Suppressor macrophage (primary cell): ENCODE measurements at places on chromosomes 4 and X.

DNA sequence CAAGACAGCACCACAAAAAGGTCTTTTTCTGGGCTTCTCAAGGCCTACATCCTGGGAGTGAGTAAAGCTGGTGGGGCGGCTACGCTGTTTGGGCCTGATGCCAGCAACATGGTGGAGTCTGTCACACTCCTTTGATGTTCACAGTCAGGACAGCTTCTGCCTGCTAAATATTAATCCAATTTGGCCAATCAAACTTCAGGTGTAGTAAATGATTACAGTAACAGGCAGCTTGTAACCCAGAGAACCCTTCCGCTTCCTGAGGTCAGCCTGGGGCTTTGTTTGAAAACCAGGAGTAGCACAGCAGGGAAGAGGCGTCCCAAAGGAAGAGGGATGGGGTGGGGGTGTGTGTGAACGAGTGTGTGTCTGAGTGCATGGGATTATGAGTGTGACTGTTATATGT lies 220.4 kb downstream of the MAML3 start:
- DNase-seq: no peak

DNA sequence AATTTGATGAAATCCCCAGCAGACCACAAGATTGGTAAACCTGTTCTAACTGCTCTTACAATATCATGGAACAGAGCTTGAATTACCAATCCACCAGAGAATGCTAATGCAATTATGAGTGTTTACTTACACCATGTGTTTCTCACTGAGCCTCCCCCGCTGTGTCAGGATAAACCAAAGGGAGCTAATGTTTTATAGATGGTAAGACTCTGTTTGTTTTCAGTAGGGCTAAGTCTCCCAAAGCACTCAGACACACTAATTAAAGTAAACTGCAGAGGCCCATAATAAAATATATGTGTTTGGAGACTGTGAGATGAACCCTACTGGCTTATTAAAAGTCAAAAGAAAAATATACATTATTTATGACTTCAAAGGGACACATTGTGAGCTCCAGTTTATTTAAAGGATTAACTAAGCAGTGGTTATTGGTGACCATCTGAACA lies 261.7 kb upstream of the FAM241A start:
- no peak for DNase-seq

- DNase-seq: no peak
Observed at GRCh38 chr4:115249808-115250207, 136.4 kb upstream of the NDST4 start.

GRCh38 chr4:92050875-92051274 lies 252.9 kb upstream of the GRID2 start:
- no peak for DNase-seq

GRCh38 chrX:101452056-101452455 lies 33.2 kb upstream of the ARMCX4 start:
- DNase-seq: no peak

DNA sequence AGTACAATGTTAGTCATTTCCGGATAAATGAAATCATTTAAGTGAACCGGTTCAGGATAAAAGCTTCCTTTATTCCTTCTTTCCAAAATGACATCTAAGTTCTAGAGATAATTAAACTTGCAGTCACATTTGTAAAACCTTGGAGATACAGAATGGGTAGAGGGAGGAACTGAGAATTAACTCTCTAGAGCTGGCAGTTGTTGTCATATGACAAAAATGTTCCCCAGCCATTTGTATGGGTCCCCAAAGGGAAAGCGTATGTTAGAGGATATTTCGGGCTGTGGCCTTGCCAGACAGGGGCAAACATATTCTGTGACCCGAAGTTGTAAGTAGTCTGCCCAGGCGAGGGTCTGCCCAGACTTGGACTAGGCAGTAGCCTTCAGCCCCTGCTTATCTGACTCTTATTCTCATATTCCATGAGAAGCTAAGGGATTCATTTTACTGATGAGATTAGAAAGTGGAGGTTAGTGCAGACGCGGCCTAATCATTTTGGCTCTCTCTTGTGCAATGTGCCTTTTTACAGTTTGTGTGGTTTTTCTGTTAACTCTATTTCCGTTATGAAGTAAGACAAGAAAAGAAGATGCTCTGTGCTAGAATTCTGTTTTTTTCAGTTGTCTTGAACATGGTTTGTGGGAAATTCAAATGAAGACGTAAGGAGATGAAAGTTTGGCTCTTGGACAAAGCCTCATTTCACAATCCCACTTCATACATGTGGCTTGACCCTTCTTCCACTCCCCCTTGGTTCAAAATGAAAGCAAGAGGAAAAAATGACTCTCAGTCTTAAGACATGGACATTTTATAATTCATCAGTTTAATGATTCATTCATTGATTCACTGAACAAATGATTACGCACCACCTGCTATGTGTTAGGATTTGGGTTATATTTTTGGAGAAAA lies 2394.2 kb upstream of the AGA start:
- DNase-seq: peak; percentile 1

GRCh38 chr4:83894831-83895230 lies 358.9 kb downstream of the GPAT3 start:
- no peak for DNase-seq

- no peak for DNase-seq
Observed at GRCh38 chrX:120290107-120290506, 21.2 kb downstream of the TMEM255A start.

DNA sequence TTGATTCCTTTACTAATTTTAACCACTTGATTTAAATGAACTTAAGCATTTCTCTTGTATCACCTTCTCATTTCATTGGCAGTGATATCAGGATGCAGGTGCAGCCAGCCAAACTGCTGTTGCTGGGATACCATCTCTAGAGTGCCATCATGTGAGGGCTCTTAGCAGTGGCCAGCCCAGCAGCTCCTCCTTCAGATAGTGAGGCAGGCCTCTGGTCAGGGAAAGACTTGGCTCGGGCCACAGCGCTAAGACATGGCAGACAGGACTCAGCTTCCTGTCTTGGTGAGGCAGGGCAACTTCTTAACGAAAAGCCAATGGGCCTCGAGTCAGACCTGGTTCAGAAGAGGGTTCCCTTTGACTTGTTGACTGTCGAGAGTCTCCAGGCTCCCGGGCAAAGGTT lies 50.0 kb downstream of the NOP14 start:
- DNase-seq: no peak

DNA sequence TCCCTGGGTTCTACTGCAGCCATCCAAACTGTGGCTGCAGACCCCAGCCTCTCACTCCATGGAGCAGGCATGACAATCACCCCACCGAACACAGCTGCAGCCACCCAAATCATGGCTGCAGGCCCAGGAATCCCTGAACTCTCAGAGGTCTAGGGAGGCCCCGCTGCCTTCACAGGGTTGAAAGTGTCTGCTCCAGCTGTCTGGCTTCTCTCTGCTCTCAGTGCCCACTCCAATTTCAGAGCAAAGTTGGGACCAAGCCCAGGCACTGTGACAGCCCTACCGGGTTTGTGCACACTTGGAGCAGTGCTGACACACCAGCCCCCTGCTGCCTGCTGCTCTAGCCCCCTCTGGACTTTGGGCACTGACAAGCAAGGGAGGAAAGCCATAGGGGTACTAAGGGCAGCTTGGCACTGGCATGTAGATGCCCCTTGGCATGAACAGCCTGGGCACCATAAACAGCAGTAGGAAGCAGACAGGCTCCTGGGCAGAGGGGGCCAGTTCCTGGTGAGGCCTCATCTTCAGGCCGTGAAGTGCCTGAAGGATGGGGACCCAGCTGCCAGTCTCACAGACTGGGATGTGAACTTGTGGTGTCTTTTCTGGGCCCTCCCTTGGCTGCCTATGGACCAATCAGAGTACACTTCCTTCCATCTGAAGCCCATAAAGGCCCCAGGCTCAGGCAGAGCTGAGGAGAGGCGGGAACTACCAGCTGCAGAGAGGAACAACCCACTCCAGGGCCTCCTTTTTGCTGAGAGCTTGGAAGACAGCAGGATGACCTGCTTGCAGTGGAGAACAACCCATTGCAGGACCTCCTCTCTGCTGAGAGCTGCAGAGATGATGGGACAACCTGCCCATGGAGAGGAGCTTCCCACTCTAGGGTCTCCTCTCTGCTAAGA lies 68.8 kb downstream of the TECRL start:
- DNase-seq: no peak

GRCh38 chr4:159141193-159141592 lies 38.3 kb downstream of the RAPGEF2 start:
- no peak for DNase-seq

GRCh38 chrX:139086246-139086645 lies 374.7 kb upstream of the FGF13 start:
- no peak for DNase-seq

- peak; percentile 77 for DNase-seq
Observed at GRCh38 chr4:84498935-84499623, at the start of gene NKX6-1. TSS of gene NKX6-1 (minus strand) at chr4:84499292. CDS start at chr4:84498228, 1,064 bp downstream.

- no peak for DNase-seq
Observed at GRCh38 chr4:41638866-41639265, 100.9 kb downstream of the LIMCH1 start.

- DNase-seq: no peak
Observed at GRCh38 chr4:114509340-114509739, 89.3 kb upstream of the UGT8 start.

- DNase-seq: peak; percentile 59
Observed at GRCh38 chr4:146916479-146917076, 29.1 kb downstream of the TTC29 start.

GRCh38 chr4:101010987-101011386 lies 336.3 kb downstream of the PPP3CA start:
- no peak for DNase-seq

- no peak for DNase-seq
Observed at GRCh38 chrX:149759824-149760223, 14.0 kb upstream of the HSFX1 start.

DNA sequence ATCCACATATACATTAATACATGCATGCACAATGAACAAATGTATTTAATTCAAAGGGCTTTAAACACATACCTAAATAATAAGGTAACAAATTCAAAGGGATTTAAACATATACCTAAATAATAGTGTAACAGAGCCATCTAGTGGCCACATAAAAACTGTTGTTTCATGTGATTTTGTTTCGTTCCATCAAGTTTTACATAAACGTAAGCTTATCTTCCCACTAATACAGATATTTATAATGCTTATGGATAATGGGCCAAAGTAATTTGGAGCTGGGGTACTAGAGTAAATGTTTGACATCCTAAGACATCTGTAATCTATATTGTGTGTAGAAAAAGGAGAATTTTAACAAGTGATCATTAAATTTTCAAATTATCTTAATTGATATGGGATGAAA lies 82.3 kb downstream of the PRSS12 start:
- peak; percentile 63 for DNase-seq

- DNase-seq: peak; percentile 67
Observed at GRCh38 chrX:118528071-118528737, 32.6 kb downstream of the DOCK11 start.

- no peak for DNase-seq
Observed at GRCh38 chr4:82388405-82388804, 14.6 kb upstream of the HNRNPD start.

- DNase-seq: no peak
Observed at GRCh38 chr4:125346616-125347015, 31.9 kb downstream of the FAT4 start.

- no peak for DNase-seq
Observed at GRCh38 chr4:151460434-151460833, 51.5 kb downstream of the FHIP1A start.

DNA sequence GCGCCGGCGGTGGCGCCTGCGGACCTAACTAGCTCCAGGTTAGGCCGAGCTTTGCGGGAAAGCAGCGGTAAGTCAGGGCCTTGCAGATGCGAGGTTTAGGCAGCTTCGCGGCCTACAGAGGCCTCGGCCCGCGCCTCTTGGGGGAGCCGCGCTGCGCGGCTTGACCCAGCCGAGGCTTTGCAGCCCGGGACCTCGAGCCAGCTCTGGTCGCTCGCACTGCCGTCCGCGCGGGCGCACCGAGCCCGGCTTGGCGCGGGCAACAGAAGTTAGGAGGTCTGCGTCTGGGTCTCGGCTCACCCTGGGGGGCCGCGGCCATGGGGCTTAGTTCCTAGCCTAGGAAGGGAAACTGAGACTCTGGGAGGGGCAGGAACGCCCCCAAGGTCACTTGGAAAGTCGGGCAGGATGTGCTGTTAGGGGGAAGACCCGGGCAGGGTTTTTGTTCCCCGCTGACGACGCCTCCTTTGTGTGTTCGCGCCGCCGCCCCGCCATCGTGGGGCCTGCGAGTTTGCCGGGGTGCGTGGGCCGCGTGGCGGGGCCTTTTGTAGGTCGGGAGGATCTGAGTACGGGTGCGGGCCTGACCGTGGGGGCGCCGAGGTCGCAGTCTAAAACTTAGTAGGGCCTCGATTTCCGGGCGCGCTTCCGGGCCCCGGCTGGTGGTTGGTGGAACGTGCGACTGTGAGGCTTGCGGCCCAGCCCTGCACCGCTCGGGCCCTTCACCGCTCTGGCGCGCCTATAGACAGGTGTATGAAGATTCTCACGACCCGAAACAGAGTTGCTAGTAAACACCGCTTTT lies 482 bp downstream of the RNF4 start:
- DNase-seq: peak; percentile 77

DNA sequence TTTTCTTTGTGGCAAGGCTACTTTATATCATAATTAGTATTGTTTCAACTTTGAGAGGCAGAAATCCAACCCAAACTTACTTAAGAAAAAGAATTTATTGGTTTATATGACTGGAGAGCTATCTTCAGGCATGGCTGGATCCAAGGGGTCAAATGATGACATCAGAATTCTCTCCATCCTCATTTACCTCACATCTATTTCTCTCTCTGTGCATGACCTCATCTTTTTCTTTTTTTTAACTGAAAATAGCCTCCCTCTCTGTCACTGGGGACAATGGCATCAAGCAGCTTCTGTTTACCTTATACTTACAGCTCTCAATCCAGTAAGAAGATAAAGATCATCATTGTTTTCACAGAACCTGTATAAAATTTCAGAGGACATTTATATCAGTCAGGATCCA lies 12.0 kb upstream of the EXOC1L start:
- DNase-seq: no peak
